ENCODE measurements at places on chromosomes 7 and 10.

GRCh38 chr7:19295376-19295775 is 150.2 kb upstream of the FERD3L start:
- DNase-seq = no peak

DNA sequence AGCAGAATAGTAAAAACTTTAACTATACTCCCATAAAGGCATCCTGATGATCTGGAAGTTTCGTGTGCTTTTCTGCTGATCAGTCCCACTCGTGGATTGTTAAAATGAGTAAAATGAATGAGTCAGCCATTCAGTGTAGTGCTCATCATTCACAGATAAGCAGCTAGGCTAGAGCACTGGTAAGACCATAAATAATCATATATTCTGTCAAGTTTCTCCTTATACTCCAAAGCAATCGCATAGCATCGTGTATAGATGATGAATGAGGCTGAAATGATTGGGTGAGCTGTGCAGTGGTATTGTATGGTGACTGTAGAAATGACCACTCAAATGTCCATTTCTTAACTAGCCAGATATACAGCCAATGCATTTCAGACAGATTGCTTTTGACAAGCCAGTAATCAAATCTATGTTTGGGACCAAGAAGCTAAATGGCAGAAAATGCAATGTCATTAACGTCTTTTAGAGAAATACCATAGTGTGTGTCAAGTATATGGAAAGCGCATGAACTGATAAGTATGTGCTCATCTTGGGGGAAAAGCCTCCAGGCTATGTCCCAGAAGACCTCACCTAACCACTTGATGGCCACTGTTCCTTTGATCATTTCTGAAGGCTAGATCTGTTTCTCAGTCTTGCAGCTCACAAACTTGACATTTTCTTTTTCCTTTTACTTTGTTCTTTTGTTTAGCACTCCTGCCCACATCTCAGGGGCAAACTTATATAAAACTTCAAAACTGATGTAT is 227.2 kb upstream of the FAM3C start:
- DNase-seq = no peak

DNA sequence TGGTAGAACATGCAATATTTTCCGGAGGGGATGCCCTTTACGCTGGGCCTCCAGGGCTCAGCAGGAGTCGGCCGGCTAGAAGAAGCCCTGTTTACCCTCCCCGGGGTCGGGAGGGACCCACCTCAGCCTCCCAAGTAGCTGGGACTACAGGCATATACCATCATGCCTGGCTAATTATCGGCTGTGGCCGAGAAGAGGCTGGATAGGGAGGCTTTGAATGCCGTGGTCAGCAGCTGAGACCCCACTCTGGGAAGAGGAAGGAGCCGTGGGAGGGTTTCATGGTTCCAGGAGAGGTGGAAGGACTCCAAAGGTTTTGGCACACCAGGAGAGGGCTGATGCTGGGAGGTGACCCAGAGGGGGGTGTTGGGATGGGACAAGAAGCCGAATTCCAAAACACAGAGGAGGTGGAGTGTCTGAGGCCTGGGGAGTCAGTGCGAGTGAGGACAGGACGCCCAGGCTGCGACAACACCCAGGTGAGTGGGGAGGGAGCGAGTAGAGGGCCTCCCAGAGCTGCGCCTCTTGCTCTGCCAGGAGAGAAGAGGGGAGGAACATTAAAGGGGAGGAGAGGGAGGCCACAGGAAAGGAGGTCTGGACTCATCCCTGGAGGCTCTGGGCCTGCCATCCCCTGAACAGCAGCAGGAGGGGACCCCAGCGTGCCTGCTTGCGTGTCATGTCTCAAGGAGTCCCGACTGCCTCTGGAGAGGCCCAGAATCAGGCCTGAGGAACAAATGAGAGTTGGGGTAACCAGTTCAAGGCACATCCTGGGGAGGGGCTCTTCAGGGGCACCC is 19.6 kb downstream of the GRID2IP start:
- no peak for DNase-seq

- DNase-seq = no peak
These were observed 239.3 kb upstream of the GRB10 start for GRCh38 chr7:51021906-51022570.

DNA sequence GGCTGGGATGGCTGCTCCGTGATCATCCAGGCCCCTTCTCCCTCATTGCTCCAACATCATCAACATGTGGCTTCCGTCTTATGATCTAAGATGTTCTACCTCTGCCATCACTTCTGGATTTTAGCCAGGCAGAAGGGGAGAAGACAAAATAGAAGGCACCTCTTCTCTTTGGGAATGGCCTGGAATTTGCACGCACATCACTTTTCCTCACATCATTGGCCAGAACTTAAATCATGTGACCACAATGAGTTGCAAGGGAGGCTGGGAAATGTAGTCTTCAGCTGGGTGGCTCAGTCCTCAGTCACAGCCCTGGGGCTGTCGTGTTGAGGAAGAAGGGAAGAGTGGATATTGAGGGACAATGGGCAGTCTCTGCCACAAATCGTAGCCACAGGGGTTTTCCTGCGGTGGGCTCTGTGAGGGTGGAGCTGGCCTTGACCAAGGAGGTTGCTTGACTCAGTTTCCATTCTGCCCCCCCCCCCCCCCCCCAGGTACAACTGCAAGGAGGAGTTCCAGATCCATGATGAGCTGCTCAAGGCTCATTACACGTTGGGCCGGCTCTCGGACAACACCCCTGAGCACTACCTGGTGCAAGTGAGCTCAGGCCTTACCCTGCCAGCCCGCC is 50.3 kb downstream of the PALD1 start:
- no peak for DNase-seq

DNA sequence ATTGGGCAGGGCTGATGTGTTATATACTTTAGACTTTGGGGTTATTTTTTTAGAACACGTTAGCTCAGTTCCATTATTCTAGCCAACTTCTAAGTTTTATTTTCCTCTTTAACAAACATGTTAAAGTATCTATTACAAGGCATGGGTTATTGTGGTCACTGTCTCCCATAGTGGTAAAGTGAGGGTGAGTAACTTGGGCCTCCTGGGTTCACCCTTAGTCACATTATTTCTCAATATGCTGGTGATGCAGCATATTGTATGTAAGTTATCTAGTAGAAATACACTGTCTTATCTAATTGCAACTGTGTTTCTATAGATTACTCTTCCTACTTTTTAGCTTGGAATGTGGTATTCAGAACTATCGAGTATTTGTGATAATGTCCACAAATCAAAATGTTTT is 65.9 kb downstream of the BBS9 start:
- no peak for DNase-seq

- DNase-seq = no peak
These were observed 291.7 kb downstream of the DNAJB6 start for GRCh38 chr7:157628456-157628855.

DNA sequence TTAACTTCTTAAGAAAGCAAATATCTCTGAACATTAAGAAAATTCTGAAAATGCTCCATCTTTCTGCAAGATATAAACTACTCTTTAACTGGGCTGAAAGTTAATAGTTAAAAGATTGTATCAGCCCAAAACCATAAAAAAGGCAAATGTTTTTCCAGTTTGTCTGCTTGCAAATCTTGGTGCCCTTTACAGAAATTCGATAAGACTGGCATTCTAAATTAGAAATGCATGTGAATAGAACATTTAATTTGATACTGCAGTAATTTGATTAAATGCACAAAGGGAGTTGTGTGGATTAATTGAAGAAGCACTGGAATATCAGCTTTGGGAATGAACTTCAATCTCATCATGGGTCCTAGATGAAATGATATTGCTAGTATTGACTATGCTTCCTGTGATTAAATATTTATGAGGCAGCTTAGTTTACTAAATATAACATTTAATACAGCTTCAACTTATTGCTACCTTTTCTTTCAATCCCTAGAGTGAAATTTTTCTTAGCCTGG is 78.4 kb downstream of the IQUB start:
- DNase-seq = no peak

Data from activated T-cell treated with anti-CD3 and anti-CD28 coated beads, Interleukin-2, amount 50 U/mL, for 72 hours (primary cell).